Activated CD4-positive, alpha-beta T cell treated with anti-CD3 and anti-CD28 coated beads, Interleukin-2, amount 10 ng/mL, durations not matched to agents 7 days and 5 days (primary cell): ENCODE measurements at places on chromosomes 4 and X.

GRCh38 chr4:23516716-23517115 lies 373.1 kb downstream of the PPARGC1A start:
- no peak for DNase-seq

DNA sequence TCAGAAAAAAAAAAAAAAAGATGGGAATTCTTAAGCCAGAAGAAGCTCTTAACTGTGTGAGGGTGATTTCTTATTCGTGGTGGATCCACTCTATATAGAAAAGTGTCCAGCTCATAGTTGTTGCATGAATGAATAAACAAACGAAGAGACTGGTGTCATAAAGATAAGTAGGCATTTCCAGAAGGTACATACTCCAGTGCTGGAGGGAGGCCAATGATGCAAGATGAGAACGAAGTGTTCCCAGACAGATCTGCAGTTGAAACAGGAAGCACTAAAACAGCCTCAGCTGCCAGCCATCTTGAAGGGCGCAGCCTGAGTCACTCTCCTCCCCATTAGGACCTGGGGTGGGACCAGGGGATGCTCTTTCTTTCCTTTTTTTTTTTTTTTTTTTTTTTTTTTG lies 47.4 kb upstream of the HOPX start:
- DNase-seq = no peak

DNA sequence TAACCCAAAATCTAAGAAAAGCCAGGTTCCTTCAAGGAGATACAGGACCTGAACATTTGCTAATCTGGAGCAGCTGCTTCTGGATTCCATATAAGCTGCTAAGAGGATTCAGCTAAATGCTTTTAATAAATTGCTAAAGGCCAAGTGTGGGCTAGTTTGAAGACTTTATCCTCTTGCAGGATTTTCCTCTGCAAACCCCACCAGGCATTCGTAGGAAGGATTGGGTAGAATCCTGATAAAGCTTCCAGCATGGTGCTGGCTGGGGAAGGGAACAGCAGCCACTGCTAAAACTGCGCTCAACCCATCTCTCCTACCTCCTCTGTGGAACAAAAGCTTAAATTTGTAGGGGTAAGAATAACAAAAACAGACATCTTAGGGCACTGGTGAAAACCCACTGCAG lies 61.3 kb upstream of the TAB3 start:
- no peak for DNase-seq

DNA sequence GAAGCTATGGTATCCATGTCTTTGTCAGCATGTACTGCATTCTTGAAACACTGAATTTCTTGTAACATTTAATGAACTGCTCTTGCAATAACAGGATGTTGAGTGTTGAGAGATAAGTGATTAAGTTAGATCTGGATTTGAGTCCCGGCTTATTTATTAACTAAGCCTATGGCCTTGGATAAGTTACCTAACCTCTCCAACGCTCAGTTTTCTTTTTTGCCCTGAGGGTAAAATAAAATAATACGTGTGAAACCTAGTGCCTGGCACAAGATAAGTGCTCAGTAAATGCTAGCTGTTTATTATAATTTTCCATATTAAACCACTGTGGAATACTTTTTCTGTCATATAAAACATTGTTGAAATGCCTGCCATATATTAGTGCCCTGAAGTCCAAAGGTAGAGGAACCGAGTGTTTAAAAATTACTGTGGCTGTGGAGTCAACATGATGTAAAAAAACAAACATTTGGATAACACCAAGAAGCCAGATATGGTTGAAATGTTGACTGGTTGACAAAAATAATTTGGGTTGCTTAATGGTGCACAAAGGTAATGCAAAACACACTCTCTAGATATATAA lies 58.6 kb upstream of the ALB start:
- no peak for DNase-seq

DNA sequence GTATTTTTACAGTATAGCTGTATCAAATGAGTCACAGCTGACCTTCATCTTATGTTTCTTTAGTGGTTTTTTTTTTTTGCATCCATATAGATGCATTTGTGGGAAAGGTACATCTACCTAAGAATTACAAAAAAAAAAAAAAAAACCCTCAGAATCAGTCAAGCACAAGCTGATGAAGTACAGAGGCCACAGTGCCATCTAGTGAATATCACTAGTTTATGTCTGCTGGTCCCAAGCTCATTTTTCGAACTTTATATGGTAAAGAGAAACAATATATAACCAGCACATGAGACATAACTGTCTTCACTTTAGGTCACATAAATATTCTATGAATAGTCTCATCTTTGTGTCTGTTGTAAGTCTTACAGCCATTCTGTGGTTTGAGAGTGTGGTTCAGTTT lies 220.1 kb downstream of the DLG3 start:
- peak; percentile 21 for DNase-seq

- no peak for DNase-seq
Measured at GRCh38 chrX:112636288-112636687, 43.5 kb downstream of the LHFPL1 start.

GRCh38 chr4:39524161-39524957 lies 2.9 kb downstream of the UGDH start:
- DNase-seq = no peak

GRCh38 chr4:169115897-169116254 lies 105.8 kb upstream of the CBR4 start:
- no peak for DNase-seq

DNA sequence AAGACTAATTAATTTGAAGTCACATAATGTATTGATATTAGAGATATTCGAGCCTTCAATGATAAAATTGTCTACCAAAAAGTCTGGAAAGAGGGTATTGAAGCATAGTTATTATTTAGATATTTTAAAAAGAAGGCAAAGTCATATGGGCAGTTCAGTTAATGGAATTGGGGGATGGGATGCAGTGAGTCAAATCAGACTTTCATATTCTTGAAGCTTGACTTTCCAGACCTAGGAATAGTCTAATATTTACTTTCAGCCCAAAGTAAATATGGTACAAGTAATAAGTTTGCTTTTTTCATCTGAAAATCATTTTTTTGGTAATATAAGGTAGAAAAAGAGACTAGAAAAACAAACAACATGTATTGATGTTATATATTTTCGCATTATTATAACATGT lies 2017.8 kb downstream of the C4orf33 start:
- no peak for DNase-seq

GRCh38 chr4:59629348-59629747 lies 1570.8 kb upstream of the ADGRL3 start:
- no peak for DNase-seq

GRCh38 chr4:25590171-25590570 lies 65.5 kb upstream of the SLC34A2 start:
- no peak for DNase-seq

DNA sequence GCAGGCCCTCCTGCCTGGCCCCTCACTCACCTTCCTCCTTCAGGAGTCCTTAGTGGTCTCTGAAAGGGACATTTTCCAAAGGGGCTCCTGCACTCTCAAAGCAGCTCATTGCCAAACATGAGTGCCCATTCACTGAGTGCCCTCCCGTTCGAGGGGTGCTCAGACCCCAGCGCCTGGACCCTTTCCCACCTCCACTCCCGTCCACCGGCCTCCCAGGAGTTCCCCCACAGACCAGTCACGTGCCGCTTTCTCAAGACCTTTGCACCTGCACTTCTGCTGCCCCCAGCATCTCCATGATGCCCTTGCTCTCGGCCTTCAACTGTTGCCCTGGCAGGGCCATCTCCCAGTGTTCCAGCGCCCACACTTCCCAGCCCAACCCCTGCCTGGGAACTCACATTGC lies 89.5 kb downstream of the ADRA2C start:
- DNase-seq = no peak

DNA sequence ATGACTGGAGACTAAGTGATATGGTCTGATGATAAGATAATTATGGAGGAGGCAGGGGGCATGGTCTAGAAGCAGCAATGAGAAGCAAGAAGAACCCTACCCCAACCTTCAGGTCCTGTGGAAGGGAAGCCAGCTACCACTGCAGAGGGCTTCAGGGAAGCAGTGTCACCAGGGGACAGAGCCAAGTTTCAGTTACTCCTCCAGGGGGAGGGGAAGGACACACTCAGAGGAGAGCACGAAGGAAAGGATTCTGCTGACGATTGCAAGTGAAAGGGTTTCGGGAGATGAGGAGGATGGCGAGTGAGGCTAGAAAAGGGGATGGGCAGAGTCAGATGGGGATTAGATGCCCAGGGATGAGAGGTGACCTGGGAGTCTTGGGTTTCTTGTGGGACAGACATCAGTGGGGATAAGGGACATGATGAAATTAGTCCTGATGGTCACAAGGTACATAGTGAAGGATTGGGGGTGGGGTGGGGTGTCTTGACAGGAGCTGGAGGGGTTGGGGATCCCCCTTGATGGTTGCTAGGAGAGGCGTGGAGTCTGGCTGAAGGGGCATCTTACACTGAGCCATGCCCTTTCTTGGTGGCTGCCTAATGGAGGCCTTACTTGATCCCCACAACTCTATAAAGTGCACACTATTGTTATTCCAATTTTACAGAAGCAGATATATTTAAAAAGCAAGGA lies 45.4 kb downstream of the TIGD4 start:
- no peak for DNase-seq

DNA sequence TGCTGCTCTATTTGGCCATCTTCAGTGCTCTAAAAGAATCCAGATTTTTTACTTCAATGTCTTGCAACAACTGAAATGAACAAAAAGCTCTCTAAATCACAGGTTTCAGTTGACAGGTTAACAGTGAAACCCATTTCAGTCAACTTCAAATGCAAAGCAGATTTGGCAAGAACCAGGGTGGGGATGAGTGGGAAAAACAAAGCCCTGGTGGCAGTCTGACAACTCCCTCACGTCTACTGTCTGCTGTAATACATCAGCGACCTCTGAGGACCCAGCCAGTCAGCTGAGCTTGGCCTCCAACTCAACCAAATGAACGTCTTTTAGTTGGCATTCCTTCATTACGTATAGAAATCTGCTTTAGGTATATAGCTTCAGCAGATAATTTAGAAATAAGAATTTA lies 95.8 kb downstream of the COL25A1 start:
- no peak for DNase-seq

DNA sequence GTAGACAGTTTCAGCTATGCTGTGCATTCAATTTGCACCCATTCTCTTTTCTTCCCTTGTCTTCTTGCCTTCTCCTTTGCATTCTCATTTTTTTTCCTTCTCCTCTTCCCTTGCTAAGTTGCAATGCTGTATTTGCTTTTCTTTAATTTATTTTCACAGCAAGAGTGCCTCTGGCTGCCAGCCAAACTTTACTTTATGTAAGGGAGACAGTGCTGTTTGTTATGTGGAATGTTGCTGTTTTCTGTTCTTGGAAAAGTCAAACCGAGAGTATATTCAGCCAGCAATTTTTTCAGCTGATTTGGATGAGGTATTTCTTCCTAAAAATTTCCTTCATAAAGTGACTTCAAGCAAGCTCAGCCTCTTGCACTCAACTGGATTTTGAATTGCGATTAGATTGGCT lies 1293.4 kb downstream of the ARAP2 start:
- DNase-seq = no peak

DNA sequence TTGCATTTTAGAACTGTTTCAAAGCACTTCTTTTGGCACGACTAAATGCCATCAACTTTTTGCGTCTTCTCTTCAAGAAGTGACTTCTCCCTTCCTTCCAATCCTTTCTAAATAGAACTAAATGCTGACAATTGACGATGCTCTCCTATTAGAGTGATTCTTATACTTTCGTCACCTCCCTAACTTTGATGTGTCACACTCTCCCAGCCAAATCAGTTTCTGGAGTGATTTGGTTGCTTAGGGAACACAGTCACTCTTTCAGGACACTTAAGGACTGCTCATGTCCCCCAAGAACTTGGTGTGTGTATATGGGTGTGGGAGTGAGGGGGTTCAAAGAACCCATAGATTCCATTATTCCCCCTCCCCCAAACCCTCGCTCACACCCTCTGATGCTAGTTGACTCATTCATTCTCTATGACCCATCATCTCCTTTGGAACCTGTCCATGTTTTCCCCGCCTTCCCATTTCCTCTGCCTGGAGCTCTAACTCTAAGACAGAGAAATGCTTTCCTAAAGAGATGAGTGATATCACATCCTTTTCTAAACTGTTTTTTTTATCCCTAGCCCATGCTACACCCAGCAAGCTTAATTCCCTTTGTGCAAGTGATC lies 26.8 kb upstream of the AREG start:
- DNase-seq = no peak

GRCh38 chr4:139794158-139794954 lies 128.7 kb downstream of the MGST2 start:
- no peak for DNase-seq

DNA sequence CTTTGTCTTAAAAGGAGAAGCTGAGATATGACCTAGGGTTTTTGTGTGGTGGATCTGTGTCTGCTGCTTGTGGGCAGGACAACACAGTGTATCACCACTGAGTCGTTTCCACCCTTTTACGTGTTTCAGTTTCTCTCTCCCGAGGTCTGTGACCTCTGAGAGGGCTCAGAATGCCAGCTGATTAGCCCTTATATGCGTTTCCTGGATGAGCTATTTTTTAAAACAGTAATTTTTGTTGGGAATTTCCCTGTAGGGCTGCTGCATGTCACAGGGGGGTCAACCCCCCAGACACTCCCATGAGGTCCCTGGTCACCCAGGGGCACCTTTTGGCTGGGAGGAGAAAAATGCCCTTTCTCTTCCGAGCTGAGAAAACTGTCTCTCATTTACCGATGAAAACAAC lies 170.4 kb upstream of the CASK start:
- DNase-seq = no peak

DNA sequence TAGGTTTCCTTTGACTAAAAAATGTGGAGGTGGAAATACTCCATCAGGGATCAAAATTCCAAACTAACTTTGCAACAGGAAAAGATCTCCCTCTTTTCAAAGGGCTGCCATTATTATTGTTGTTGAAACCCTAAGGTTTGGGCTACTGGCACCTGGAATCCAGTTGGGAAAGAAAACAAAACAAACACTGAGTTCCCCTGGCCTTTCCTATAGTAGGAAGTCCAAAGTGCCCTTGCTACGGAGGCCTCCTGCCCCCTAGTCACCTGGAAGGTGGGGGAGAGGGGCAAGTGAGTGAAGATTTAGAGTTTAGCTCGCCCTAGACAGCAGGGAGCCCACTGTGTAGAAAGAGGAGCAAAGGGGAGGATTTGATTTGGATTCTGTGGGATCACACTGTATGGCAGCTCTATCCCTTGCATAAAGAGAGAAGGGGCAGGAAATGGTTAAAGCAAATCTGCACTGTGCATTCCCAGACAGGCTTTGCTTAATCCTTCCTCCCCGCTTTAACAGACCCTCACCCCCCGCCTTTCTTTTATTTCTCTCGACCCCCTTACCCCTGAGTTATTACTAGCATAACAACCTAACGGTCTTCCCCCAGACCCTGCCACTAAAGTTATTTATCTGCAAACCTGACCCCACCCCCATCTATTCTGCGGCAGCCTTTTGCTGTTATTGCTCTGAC lies 627 bp upstream of the FAT4 start:
- no peak for DNase-seq

- no peak for DNase-seq
Measured at GRCh38 chrX:154805696-154806091, 409 bp upstream of the MPP1 start.

DNA sequence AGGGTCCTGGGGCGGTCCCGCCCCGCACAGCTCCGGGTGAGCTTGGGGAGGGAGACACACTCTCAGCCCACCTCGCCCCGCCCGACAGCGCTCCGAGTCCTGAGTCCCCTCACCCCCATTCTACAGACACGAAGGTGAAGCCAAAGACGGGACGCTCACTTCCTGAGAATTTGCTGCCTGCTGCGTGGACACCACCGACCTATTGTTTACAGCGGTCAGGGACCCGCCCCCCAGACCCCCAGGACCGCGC lies 796 bp upstream of the ZNF141 start:
- DNase-seq = no peak
